Dermis blood vessel endothelial cell (primary cell): ENCODE measurements at places on chromosomes 7 and 10. TPM values are rescaled to one million over a fixed set of nuclear protein-coding genes. Genes with fewer than 3 reads are reported as not detected.

ADAM12 gene
- 0.28 and 0.68 TPM in 2 replicates for total RNA-seq

VAX1 gene
- total RNA-seq: not detected in 2 replicates

OR2A5 gene
- total RNA-seq: not detected in 2 replicates

INSYN2A gene
- not detected in 2 replicates for total RNA-seq

CHPF2 gene
- 49.9 and 66.1 TPM in 2 replicates for total RNA-seq

CLEC5A gene
- total RNA-seq: not detected in 2 replicates

FFAR4 gene
- not detected in 2 replicates for total RNA-seq

LIPM gene
- not detected in 2 replicates for total RNA-seq

IFIT3 gene
- total RNA-seq: 14.1 and 14.3 TPM in 2 replicates

TMEM236 gene
- 0.17 and 1.3 TPM in 2 replicates for total RNA-seq

CABCOCO1 gene
- not detected in 2 replicates for total RNA-seq

PLEKHA1 gene
- total RNA-seq: 44.5 and 52.1 TPM in 2 replicates

VIPR2 gene
- total RNA-seq: not detected in 2 replicates

PRTFDC1 gene
- 8.0 and 13.2 TPM in 2 replicates for total RNA-seq

NME8 gene
- not detected in 2 replicates for total RNA-seq

NODAL gene
- total RNA-seq: not detected in 2 replicates

MMD2 gene
- not detected in 2 replicates for total RNA-seq

TMEM176A gene
- not detected in 2 replicates for total RNA-seq

TRDMT1 gene
- total RNA-seq: 4.6 and 7.5 TPM in 2 replicates

CRHR2 gene
- total RNA-seq: not detected in 2 replicates

NCF1 gene
- not detected in 2 replicates for total RNA-seq

LRIT1 gene
- not detected in 2 replicates for total RNA-seq
